ENCODE measurements at places on chromosomes 11 and 22. TPM values are rescaled to one million over a fixed set of nuclear protein-coding genes. Genes with fewer than 3 reads are reported as not detected.

DNA sequence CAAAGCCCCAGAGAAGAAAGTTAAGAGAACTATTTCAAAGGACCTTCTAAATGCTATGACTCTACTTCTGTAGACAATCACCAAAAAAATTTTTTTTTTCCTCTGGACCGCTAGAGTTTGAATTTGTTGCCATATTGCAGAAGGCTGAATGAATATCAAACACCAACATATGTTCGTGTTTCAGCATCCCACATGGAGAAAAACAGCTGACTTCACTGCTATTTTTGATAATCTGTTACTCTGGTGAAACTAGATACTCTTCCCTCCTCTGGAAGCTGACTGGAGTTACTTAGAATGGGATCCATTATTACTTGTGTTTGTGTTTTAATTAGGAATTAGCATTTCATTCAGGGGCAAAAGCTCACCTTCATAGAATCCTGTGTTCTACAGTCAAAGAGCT, 447.0 kb downstream of the AASDHPPT start:
- H3K27me3 ChIP-seq: no peaks in the 10 kb centered on the region
- no peaks in the 10 kb centered on the region for H3K36me3 ChIP-seq
- no peak overlapping the region for H3K4me3 ChIP-seq
- no peak overlapping the region for H3K27ac ChIP-seq

- no peaks in the 10 kb centered on the region for H3K4me1 ChIP-seq
- H3K27ac ChIP-seq: no peak overlapping the region
Observed at GRCh38 chr11:105220121-105220520, 80.6 kb upstream of the CARD18 start.

DNA sequence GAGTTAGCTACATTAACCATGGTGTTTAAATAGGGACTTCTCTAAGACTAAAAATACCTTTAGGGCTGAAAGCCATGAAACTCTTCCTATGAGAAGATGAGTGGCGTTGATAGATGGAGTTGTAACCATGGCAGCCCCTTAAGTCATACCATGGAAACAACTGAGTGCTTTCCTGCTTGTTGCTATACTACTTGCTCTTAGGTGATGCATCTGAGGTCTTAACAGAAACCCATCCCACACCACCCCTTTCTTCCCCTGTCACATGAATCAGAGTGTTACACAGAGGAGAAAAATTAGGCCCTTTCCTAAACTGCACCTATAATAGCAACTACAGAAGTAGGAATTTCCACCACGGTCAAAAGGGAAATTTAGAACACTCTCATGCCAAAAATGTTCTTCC, 64.3 kb upstream of the ZC3H12C start:
- no peak for DNase-seq
- H3K4me3 ChIP-seq: no peak overlapping the region
- no peak overlapping the region for H3K27ac ChIP-seq
- peaks cover 30% of the 10 kb centered on the region for H3K4me1 ChIP-seq

Gene VSIG2
- 0.20 TPM for total RNA-seq

Gene DDX25
- 0.24 TPM for total RNA-seq

Measured in activated B cell treated with CpG ODN at 0.5 μM for 24 hours (primary cell).